Glomerular endothelial cell (primary cell): ENCODE measurements at places on chromosomes 5 and 9.

- no peak for DNase-seq
Observed at GRCh38 chr9:123548741-123549545, 192.9 kb downstream of the CRB2 start.

GRCh38 chr5:66757219-66757833 is 161.1 kb downstream of the MAST4 start:
- peak; percentile 47 for DNase-seq

DNA sequence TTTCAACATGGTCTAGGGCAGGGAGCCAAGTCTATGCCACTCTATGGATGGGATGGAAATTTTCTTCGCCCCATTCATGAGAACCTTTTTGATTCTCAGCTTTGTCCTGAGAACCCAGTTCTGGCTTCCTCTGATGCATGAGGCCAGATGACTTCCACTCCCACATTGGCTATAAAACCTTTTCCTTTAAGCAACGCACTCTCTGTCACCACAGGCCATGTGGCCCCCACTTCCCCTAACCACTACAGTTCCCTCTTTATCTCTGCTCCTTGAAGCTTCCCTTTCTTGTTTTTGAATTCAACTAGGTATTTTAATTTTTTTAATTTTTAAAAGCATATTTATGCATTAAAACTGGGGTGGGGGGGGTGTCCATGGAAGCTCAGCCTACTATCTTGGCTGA is 401.3 kb downstream of the ENC1 start:
- DNase-seq, result no peak

GRCh38 chr9:69798744-69799143 is 21.9 kb upstream of the CFAP95 start:
- DNase-seq, result no peak

- no peak for DNase-seq
Observed at GRCh38 chr9:88215196-88216125, 77.2 kb upstream of the SPATA31C2 start.

DNA sequence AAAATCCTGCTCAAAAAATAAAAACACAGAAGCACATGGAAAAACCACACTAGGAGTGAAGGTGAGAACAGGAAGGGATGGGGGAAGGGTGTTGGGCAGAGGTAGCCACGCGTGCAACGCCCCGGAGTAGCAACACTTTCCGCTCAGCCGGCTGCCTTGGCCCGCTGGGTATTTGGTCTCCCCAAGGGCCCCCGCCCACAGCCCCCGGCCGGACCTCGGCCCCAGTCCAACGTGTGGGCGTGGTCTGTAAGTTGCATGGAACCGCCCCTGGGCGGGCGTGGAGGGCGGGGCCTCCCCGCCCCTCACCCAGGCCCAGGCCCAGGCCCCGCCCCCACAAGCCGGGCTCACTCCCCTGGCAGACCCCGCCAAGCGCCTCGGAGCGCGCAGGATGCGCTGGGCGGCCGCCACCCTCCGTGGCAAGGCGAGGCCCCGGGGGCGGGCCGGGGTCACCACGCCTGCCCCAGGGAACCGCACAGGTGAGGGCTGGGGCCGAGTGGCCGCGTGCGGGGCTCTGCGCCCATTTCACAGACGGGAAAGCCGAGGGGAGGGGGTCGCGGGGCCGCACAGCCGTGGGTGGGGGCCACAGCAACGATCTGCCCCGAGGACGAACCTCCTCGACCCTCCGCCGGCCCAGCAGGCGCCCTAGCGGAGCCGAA is at the start of gene SUSD3:
Gene SUSD3, plus strand, starts transcription at position 347 of the 656 bp plus-strand sequence. Its CDS starts 42 bp downstream, at position 389.
- DNase-seq, result no peak

DNA sequence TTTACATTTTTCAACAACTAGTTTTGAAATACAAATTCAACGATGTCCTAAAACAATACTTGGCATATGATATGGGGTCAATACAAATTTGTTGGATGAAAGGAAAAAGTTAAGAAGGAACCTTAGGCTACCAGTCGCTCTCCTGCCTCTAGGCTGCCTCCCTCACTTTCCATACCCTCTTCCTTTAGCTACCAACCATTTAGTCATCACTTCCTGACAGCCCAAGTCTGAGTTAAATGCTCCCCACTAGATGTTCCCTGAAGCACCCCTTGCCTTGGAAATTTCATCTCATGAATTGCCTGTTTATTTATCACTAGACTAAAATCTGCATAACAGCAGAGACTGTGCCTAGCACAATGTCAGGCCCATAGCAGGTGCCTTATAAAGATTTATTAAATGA is 2.7 kb upstream of the LARS1 start:
- DNase-seq, result no peak

GRCh38 chr9:135586601-135587109 is 25.1 kb downstream of the PAEP start:
- DNase-seq, result no peak

DNA sequence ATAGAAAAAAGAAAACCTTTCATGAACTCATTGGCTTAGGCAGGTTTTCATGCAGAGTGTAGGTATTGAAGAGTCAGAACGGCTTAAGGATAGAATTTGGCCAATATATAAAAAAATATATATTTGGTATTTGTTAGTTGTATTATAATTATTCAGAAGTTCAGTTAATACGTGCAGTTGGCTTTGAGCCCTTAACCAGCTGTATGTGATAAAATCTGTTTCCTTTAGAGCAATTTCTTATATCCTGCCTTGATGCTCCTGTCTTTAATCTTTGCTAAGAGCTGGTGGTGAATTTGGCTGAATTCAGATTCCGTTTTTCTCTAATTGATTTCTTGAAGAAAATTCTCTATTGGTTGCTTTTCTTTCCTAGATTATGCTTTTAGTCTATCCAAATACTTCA is 3.7 kb downstream of the ANXA1 start:
- DNase-seq, result no peak

DNA sequence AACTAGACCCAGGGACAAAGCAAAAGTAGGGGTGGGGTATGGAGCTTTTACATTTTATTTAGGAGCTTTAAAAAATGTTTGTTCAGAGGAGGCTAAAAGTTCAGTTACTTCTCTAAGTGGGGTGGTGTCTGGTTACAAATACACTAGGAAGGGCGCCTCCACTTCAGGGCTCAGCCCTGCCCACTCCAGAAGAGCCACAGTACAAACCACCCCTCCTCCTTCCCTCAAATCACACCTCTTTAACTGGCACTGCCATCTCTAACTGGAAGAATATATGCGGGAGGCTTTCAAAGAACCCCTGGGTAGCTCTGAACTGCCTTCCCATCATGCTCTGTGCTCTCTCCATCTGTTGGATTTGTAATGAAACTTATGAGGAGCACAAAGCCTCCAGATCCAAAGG is 98.8 kb upstream of the NFIB start:
- DNase-seq, result no peak

GRCh38 chr5:132663771-132664695 is 6.1 kb downstream of the IL13 start:
- no peak for DNase-seq

DNA sequence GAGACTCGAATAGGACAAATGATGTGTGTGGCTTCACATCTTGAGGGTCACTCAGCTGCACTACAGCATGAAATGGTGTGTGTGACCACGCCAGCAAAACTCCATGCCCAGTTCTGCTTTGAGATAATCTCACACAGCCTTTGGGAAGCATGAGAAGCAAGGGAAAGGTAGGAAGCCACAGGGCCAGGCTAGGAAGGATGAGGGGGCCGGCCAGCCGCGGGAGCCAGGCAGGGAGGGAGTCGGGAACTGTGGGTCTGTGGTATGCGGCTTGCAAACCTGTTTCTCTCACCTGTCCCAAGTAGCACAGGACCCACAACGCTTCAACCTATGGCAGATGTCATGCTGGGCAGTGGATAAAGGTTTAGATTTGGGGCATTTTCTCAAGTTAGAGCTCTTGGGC is 142.0 kb downstream of the HSPA4 start:
- no peak for DNase-seq

GRCh38 chr9:127980060-127980705 is 606 bp downstream of the EEIG1 start:
- no peak for DNase-seq

DNA sequence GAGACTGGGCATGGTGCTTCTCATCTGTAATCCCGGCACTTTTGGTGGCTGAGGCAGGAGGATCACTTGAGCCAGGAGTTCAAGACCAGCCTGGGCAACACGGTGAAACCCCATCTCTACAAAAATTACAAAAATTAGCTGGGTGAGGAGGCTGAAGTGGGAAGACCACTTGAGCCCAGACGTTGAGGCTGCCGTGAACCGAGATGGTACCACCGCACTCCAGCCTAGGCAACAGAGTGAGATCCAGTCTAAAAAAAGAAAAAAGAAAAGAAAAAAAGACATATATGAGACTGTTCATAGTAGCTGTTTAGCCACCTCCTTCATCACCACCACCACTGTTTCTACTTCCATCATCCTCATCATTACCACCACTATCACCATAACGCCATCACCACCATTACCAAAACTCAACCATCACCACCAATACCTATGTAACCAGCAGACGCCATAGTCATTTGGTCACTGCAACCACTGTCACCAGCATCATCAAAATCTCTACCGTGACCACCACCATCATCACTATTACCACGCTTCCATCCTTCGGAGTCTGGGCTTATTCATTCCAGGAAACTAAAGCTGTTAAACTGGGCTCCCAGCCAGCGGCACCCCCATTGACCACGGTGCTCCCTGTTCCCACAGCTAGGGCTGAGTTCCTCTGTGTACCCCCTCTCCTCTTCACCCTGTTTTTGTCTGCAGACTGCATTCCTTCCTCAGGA is 8.4 kb upstream of the KIF12 start:
- DNase-seq, result peak; percentile 9

DNA sequence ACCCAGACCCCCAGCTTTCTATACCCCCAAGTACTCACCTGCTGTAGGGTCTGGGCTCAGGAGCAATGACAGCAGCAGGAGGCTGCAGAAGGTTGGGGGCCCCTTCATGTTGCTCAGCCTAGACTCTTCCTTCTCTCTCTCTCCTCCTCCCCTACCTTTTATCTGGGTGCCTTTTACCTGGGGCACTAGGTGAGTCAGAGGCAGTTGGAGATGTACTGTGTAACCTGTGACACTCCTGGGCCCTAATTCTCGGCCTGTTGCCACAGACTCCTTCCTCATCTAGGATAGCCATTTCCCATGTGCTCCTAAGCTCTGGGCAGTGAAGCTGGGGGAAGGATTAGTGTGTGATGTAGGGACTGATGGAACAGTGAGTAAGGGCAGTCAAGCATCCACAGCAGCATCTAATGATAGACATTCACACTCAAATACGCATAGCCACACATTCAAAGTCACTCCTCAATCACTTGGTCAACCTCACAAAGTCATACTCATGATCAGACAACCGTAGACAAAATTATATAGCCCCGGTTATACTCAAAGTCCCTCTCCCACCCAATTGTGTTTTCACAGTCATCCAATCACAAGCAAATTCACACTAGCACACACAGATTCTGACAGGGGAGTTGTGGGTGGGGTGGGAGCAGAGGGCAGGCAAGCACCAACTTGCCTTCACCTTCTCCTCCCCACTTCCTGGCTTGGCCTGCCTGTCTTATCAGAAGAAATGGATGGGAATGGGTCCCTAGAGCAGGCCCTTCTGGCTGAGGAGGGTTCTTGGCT is at the start of gene CCL27:
Gene CCL27, minus strand, starts transcription at position 132 of the 777 bp plus-strand sequence. Its CDS starts 24 bp downstream, at position 108.
- DNase-seq, result no peak

- no peak for DNase-seq
Observed at GRCh38 chr9:119934497-119934896, 565.3 kb upstream of the BRINP1 start.

DNA sequence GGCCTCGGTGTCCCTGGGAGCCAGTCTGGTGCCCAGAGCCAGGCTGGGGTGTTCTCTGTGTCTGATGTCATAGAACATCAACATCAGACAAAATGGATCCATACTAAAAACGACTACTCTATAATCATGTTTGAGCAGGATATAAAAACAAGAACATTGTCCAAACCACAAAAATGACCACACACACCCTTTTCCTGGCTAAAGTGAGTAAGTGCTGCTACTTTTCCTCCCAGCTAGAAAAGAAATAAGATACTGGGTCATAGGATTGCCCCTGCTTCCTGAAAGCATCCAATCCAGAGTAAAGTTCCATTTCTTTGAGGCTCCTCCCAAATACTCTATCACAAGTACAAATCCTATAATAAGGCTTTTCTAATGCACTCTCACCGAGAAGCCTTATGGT is 19.7 kb upstream of the TRAF1 start:
- no peak for DNase-seq

- no peak for DNase-seq
Observed at GRCh38 chr5:133245191-133246052, 193.6 kb downstream of the HSPA4 start.

DNA sequence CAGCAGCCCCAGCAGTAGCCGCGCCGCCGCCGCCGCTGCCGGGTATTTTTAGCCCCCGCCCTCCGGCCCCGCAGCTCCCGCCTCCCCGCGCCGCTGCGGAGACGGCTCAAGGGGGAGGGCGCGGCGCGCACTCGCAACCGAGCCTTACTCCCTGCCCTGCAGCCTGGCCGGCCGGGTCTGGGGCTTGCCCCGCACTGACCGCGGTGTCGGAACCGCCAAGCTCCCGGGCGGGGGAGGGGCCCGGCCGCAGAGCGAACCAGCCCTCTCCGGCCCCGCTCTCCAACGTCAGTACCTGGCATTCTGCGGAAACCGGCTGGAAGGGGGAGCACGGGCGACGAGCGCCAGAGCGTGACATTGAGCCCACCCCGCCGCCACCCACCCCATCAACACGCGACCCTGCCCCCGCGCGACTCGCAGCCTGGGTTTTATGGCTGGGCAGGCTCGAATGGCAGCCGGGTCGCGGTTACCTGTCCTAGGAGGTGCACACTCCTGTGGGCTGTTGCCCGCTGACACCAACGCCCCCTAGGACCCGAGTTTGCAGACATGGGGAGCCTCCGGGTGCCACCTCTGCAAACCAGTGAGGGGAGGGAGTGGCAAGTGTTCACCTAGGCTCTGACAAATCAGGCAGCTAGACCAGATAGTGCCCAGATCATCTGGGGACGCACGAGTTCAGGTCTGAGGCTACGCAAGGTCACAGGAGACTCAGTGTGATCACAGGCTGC is at the start of gene ACSL6:
Gene ACSL6, minus strand, starts transcription at position 37 of the 722 bp plus-strand sequence. CDS start 105 bp downstream, outside the sequence.
- no peak for DNase-seq

DNA sequence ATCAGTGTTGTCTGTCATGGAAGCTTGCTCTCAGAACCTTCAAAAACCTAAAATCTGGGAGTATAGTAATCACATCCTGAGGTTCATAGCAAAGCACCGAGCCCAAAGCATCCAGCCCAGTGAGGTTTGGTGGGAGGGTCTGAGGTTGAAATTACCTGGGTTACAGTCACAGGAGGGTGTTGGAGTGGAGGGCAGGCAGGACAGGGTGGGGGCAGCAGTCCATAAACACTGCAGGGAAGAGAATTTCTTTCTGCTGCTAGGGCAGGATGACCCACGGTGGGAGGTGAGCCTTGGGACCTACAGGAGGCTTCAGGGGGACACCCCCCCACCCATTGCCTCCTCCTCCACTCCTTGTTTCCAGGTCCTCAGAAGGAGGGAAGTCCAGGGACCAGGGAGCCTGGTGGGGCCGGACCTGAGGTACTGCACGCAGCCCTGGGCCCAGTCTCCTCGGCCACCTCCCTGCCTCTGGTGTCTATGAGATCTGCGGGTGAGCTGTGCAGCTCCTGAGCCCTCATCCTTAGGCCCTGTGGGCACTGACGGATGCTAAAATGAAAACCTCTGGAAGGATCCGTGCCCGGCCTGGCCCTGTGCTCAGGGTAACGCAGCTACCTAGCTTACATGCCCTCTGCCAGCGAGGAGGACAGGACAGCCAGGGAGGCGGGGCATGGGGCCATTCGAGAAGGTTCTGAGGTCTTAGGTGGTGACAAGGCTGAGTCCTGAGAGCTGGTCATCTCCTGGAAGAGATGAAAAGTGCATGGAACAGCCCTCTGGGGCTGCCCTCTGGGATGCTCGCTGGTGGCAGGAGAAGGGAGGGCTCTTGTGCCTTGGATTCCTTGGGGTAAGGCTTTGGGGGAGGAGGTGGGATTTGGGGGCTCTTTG is 1.8 kb upstream of the ADCY2 start:
- no peak for DNase-seq

- DNase-seq, result peak; percentile 64
Observed at GRCh38 chr5:106314221-106314824, 1356.4 kb downstream of the EFNA5 start.

- DNase-seq, result no peak
Observed at GRCh38 chr9:109264877-109265587, 55.8 kb downstream of the EPB41L4B start.
